Thyroid gland (tissue), 4 donors: ENCODE measurements at places on chromosomes 2 and 18. TPM values are rescaled to one million over a fixed set of nuclear protein-coding genes. Genes with fewer than 3 reads are reported as not detected.
A peak's percentile ranks its signal among the peaks of the same experiment; 100 is the strongest.

Gene DLGAP1
- total RNA-seq, result 0.81 TPM

Gene LYG1
- not detected for total RNA-seq

Gene COLEC12
- total RNA-seq, result 6.3 TPM

Gene NYAP2
- total RNA-seq, result not detected

Gene SMAD4
- 163 TPM for total RNA-seq

Gene ANKRD36C
- 30.6 TPM for total RNA-seq

Gene INHA
- 1.1 TPM for total RNA-seq

Gene SPP2
- total RNA-seq, result not detected

Gene CCDC141
- 4.3 TPM for total RNA-seq

- no peak for DNase-seq
These were observed 66.9 kb downstream of the OXER1 start for GRCh38 chr2:42696987-42697386.

DNA sequence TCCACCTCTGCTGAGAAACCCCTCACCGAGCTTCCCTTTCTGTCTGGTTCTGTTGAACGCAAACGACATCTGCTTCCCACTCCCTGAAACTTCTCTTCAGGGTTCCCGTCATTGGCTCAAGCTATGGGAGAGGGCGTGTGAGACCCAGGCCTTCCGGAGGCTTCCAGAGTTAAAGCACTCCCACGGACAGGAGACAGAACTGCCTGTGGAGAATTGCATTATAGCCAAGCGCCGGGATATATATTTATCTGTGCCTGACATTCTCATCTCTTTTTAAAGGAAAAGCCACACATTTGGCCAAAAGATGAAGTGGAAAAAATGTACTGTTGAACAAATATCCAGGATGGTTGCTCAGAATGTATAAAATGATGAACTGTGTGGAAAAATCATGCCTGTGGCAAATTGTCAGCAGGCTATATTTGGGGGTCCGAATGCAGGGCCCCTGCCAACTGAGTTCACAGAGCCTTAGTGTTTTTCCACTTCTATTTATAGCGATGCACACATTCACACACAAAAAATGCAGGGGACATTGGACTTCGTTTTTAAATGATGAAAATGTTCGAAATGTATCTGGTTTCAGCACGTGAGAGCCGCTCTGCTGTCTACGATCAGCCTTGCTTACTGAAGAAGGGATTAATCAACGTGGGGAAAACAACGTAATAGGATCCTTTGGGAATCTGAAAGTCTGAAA is 59.5 kb downstream of the E2F6 start:
- DNase-seq, result no peak

GRCh38 chr2:203574824-203575223 is 39.7 kb upstream of the RAPH1 start:
- peak; percentile 25 for DNase-seq

- no peak for DNase-seq
These were observed 91.8 kb downstream of the MAP4K4 start for GRCh38 chr2:101788995-101789970.

- DNase-seq, result no peak
These were observed 25.2 kb downstream of the TOGARAM2 start for GRCh38 chr2:29006092-29006979.

DNA sequence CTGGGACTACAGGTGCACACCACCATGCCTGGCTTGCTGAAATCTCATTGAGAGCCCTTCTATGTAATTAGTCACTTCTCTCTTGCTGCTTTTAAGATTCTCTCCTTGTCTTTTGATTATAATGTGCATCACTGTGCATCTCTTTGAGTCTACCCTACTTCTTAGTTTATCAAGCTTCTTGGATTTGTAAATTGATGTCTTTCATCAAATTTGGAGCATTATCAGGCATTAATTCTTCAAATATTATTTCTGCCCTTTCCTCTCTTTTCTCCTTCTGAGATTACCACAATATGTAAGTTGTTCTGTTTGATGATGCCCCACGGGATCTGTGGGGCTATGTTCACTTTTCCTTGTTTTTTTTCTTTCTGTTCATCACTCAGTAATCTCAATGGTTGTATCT is 9.0 kb upstream of the MARCO start:
- no peak for DNase-seq

DNA sequence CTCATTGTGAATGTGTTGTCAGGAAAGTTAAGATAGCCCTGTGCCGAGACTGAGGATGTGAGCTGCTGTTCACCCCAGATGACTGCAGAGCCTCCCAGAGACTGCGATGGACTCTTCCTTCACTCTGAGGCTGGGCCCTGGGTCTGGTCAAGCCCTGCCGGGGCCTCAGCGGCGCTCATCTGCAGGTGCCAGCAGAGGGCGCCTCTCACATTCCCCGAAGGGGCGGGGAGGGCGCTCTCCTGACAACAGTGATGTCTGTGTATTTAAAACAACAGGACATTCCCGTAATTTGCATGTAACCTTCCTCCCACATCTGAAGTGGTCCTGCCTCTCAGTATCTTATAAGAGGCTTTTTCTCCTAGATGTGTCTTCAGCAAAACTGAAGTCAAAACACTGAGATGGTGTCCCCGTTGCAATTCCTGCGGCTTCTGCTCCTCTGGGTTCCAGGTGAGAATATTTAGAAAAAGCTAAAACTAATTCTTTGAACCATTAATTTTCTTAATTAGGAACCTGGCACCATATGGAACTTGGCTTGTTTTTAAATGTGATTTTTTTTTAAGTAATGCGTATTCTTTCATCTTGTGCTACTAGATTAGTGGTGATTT is 1377.9 kb downstream of the RPIA start:
- peak; percentile 27 for DNase-seq

DNA sequence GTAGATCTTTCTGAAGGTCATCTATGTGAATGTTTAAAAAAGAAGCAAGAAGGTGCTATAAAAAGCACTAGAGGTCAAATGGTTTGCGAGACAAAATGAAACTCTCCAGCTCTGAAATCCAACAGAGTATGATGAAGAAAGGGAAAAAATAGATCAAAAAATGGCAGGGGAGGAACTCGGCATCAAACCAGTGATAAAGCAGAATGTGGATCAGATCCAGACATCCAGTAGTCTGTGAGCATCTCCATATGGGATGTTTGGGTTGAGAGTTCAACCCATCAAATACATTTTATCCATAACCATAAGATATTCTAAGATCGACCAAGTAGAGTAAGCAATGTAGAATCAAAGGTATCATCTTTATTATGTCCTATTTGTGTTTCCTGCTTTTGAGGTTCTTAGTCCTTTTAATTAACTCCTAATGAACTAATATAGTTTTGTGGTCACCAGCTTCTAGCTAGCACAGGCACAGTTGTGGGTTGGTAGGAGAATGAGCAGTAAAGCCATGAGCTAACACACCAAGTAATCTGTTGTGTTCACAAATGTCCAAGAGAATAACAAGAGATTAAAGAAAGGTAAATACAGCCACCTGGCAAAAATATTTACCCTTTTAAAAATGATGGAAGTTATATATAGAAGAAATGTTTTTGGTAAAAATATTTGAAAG is 160.9 kb downstream of the NEDD4L start:
- no peak for DNase-seq

GRCh38 chr2:237922641-237923361 is 44.0 kb upstream of the UBE2F start:
- DNase-seq, result no peak

DNA sequence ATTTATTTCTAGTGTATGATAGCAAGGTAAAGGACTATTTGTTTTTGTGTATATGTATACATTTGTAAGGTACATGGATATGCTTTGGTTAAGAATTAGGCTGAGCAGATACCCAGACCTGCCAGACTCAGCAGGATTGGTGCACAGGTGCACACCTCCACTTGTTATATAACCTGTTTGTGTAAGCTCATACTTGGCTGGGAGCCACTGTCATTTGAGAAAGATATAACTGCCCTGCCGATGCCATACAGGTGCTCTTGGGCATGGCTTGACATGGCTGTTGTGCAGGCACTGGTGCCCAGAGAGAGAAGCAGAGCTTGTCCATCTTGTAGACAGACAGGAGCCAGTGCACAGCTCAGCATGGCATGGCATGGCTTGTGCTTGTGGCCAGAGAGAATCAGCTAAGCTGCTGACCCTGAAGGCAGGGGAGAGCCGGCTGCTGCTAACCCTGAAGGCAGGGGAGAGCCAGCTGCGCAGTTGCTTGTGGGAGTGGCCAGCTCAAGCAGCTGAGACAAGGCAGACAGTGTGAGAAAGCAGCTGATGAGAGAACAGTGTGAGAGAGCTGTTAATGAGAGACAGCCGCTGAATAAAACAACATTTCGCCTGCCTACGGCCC is 136.5 kb downstream of the RNF144A start:
- DNase-seq, result no peak

- no peak for DNase-seq
These were observed 806.4 kb downstream of the TRIB2 start for GRCh38 chr2:13522917-13523821.

DNA sequence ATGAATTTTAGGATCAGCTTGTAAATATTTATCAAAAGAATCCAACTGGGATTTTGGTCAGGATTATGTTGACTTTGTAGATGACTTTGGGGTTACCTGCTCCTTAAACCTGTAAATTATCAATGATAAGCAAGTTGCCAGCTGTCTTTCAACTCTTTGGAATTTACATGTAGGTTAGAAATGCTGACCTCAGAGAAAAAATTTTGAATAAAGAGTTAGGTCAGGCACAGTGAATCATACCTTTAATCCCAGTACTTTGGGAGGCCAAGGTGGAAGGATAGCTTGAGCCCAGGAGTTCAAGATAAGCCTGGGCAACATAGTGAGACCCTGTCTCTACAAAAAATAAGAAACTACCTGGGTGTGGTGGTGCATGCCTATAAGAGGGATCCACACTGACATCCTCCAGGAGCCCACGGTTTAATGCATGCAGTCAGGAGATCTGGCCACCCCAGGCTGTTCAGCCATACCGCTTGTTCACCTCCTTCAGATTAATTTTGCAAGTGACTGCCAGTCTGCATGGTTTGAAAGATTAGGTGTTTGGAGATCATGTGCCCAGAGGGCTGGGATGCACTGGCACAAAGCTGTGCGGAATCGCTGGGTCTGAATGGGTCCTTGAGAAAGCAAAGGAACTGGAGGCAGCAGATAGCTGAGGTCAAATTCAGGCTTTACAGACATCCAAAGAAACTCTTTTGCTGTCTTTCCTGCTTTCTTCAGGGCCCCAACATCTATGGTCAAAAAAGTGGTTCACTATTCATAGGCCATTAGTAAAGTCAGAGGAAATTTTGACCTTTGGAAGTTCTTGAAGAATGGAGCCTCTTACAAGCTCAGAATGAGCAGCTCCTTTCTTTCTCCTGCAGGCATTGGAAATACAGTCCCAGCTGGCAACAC is 83.4 kb upstream of the TXNDC2 start:
- DNase-seq, result peak; percentile 27

DNA sequence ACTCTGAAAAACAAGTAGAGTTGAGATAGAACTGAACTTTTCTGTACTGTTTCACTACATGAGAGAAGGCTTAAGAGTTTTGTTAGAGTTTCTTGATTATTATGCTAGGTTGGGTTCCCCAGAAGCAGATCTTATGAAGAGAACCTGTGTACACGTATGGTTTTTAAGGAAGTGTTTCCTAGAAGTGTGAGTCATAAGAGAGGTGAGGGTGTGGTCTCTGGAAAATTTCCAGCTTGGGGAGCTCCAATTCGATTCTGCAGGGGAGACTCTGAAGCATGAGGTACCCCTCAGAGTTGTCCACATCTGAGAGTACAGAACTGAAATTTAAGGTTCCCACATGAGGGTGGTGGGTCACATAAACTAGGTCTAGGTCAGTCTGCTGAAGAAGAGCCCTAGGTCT is 83.3 kb upstream of the MAP2 start:
- DNase-seq, result no peak

DNA sequence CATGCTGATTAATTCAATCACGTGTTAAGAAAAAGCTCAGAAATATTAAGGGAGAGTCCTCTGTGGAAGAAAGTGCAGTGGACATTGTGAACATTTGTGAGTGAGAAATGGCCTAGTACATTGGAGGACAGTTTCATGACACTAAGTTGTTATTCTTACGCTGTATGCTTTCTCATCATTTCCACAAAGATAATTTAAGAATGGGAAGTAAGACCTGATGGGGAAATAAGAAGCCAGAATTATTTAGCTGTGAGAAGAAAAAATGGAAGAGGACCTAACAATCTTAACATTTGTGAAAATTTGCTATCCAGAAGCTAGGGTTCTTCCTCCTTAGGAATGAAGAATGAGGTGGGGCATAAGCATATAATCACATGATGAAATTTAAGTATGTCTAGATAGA is 15.2 kb upstream of the RAPH1 start:
- DNase-seq, result no peak

DNA sequence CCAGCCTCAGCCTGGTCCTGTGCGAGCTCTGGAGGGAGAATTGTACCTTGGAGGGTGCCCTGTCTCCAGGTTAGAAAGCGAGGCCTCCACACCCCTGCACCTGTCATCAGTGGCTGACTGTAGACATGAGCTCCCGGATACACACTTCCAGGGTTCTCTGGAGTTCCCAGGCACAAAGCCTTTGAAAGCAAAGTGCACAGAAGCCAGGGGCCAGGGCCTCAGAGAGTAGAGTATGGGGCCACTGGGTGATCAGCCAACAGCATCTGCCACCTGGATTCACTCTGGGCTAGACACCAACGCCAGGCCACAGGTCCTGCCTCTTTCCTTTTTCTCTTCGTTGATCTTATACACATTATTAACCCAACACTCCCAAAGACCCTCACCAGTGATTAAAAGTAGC is 239.4 kb upstream of the HDAC4 start:
- no peak for DNase-seq

DNA sequence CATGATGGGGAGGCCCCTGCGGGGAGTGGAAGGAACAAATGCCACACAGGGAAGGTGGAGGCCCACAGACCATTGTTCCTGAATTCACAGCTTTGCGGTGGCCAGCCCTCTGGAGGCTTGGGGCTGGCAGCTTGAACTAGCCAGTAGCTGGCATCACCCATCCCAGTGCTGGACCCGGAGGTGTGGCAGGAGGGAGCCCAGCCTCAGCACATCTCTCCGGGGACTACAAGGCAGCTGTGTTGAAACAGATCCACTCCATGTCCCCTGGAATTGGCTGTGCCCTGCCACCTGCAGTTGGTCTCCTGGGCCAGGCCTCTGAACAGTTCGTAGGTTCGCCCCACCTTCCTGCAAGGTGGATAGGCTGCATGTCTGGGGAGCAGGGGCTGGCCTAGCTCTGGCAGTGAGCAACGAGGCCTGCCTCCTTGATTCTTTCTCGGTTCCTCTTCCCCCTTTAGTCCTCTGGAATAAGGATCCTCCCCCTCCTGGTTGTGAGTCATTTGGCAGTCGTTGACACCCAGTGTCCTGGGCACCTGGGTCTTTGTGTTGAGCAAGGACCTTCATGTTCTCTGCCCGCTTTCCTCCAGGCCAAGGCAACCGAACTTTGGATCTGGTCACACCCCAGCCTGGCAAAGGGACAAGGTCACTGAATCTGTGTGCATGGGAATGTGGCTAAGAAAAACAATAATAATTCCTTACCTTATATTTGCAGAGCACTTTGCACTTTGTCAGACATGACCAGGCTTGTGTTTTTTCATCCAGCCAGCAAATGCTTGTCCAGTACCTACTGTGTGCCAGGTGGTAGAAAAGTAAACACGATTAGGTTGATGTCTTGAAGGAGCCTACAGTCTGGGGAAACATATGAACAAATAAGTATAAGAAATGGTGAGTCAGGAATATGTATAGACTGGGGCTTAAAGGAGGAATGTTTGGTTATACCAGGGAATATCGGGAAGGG is 55.0 kb upstream of the MCFD2 start:
- DNase-seq, result peak; percentile 87
